ENCODE measurements at places on chromosomes 12 and 14.
A peak's percentile ranks its signal among the peaks of the same experiment; 100 is the strongest.

DNA sequence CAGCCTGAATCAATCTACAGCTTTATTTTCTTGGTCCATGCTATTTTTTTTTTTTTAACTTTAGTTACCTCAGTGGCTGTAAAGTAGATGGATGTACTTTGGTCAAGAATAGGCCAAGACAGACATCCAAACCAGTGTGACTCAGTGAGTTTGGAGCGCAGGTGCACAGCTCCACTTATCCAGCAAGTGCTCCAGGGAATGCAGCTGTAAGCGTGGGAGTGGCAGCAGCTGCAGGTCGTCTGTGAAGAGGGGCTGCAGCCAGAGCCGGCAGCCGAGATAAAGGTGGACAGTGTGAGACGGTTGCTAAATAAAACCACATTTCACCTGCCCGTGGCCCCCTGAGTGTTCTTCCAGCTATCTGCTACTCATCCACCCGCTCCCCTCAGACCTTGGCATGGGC is 1018.7 kb downstream of the AACS start:
- no peak for DNase-seq

DNA sequence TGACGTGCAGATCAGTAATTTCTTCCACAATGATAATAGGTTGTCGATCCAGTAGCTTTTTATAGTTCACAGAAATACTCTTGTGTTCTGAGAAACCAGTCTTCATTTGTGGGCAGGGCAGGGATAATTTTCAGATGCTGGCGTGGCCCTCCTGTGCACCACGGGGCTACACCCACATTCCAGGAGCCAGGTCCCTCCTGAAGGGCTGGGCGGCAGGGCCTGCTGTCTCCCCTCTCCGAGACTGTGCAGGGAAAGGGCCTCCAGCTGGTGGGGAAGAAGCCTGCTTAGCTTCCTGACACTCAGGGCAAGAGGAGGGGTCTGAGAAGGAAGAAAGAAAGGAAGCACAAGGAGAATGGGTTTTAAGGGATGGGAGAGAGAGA is 94.9 kb downstream of the ADGRD1 start:
- no peak for DNase-seq

- no peak for DNase-seq
These were observed 60.6 kb upstream of the KCNA1 start for GRCh38 chr12:4849115-4849541.

GRCh38 chr12:7433276-7433822 is 10.6 kb downstream of the CD163L1 start:
- peak; percentile 67 for DNase-seq

- DNase-seq = no peak
These were observed 82.1 kb downstream of the SPTSSA start for GRCh38 chr14:34379816-34380470.

DNA sequence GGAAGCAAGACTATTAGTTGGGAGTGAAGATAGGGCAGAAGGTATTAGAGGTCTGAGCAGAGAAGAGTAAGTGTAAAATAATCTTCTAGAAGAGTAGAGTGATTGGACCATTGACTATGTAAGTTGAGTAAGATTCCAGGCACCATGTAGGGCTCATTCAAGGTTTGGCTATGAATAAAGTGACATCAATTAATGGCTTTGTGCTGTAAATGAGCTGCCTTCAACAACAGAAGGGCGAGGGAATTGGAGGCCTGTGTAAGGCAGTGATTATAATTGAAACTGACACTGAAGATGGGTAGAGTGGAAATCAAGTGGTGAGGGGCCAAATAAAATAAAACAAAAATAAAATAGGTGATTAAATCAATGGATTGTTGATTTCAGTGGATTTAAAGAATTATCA is 26.4 kb downstream of the PTPRQ start:
- no peak for DNase-seq

- no peak for DNase-seq
These were observed 3.4 kb downstream of the KANSL2 start for GRCh38 chr12:48678551-48679185.

DNA sequence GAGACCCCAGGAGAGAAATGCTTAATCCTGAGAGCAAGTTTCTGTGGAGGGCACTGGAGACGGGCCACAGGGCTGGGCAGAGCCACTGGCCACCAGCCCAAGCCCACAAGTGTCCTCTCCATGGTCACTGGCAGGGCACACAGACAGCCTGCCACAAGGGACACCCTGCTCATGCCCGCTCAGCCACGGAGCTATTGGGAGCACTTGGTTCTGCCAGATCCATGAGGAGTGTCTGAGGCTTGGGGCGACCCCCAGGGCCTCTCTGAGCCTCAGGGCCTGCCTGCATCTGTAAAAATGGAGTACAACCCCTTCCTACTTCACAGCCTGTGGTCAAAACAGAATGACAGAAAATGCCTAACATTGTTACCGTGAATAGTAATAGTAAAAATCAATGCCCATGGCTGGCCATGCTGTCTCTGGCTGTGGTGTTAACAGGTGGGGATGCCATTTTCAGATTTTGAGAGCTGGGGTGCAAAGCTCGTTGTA is 3.2 kb downstream of the PGF start:
- DNase-seq = no peak

- peak; percentile 15 for DNase-seq
These were observed 49.8 kb upstream of the USP15 start for GRCh38 chr12:62210422-62210821.
